ENCODE measurements at places on chromosomes 4 and X. TPM values are rescaled to one million over a fixed set of nuclear protein-coding genes. Genes with fewer than 3 reads are reported as not detected.

DNA sequence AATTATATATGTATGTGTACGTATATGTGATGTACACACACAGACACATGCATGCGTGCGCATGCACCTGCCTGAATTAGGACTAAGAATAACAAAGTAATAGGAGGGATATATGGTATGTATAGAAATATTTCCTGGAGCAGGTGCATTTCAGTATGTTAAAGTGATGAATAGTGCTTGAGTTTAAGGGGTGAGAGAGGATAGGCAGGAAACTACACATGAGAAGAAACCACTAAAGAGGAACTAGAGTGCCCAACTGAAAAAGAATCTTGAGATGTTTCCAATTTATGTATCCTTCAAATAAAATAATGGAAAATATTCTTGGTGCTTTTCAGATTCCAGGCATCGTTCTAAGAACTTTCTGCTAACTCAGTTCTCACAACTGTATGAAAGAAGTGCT, 52.6 kb upstream of the UNC5C start:
- no peak for DNase-seq

The RAB33B gene
- total RNA-seq, result 9.2 TPM

- no peak for DNase-seq
These were observed 112.5 kb downstream of the MID1 start for GRCh38 chrX:10507876-10508275.

DNA sequence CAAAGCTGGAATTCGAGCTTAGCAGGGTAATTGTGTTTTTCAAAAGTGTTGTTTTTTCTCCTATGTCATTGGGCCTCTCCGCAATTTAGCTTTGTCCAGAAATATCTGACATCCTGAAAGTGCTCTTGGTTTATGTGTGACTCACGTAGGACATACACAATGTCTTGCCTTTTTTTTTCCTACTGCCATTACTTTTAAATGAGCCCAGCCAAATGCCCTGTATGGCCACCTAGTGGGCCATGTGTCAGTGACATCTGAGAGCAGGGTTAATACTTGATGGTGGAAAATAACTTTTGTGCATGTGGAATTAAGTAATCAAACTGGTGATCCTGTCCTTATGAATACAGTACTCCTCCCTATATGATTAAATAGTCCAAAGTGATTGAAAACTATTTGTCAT, 1411.1 kb upstream of the TENM3 start:
- DNase-seq, result peak; percentile 28

The TCEAL6 gene
- total RNA-seq, result not detected

The VGLL1 gene
- total RNA-seq, result not detected

DNA sequence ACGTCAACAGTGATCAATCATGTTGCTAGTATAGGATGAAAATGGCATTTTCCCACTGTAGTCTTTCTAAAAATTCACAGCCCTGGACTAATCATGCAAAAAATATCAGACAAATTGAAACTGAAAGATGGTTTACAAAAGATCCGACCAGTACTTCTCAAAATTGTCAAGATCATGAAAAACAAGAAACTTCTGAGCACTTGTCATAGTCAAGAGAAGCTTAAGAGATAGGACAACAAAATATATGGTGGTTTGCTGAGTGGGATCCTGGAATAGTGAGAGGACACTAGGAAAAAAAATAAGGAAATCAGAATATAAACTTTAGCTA, 101.1 kb downstream of the NAA11 start:
- no peak for DNase-seq

The UNC5C gene
- total RNA-seq, result not detected

The PDGFRA gene
- not detected for total RNA-seq

DNA sequence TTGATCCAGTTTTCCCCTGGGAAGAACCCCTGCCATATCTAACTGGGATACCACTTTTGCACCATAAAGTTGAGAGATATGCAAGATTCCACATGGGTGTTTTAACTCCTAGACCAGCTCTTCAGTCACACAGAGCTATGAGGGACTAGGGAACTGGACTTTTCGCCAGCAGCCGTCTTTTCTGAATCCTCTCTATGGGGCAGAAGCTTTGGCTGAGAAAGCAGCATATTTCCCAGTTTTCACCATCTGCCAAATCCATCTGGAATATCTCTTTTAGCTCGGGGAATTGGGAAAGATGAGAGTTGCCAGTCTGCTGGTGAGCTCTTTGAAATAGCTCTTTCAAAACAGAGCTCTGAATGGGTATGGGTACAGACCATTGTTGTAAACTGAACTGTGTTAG, 20.9 kb downstream of the APOOL start:
- no peak for DNase-seq

The HADH gene
- total RNA-seq, result 78.7 TPM

- no peak for DNase-seq
These were observed 20.0 kb downstream of the BEX4 start for GRCh38 chrX:103234869-103235268.

GRCh38 chrX:134006484-134007161, 21.2 kb upstream of the GPC3 start:
- no peak for DNase-seq

- DNase-seq, result no peak
These were observed 27.1 kb upstream of the HGFAC start for GRCh38 chr4:3414421-3415279.

The CAMK2D gene
- total RNA-seq, result 104 TPM

DNA sequence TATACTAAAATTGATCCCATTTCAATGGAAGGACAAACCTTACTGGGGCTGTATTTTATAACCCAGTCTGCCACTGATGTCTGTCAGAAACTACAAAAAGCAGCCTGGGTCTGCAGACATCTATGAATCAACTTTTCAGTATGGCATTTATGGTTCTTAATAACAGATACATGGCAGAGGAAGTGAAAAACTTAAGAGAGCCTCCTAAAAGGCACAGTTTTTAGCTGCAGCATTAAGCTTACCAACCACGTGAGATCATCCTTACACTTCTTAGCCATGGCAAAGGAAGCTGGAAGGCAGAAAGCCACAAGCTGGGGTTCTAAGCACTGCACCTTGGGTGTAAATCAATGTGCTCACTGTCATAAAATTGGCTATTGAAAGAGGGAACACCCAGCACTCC, 16.6 kb upstream of the UGT2B17 start:
- DNase-seq, result no peak

- no peak for DNase-seq
These were observed 235.3 kb upstream of the SFRP2 start for GRCh38 chr4:154024097-154024694.

The CYTL1 gene
- total RNA-seq, result not detected
